ENCODE measurements at places on chromosomes 7 and 10. TPM values are rescaled to one million over a fixed set of nuclear protein-coding genes. Genes with fewer than 3 reads are reported as not detected.
A peak's percentile ranks its signal among the peaks of the same experiment; 100 is the strongest.

DNA sequence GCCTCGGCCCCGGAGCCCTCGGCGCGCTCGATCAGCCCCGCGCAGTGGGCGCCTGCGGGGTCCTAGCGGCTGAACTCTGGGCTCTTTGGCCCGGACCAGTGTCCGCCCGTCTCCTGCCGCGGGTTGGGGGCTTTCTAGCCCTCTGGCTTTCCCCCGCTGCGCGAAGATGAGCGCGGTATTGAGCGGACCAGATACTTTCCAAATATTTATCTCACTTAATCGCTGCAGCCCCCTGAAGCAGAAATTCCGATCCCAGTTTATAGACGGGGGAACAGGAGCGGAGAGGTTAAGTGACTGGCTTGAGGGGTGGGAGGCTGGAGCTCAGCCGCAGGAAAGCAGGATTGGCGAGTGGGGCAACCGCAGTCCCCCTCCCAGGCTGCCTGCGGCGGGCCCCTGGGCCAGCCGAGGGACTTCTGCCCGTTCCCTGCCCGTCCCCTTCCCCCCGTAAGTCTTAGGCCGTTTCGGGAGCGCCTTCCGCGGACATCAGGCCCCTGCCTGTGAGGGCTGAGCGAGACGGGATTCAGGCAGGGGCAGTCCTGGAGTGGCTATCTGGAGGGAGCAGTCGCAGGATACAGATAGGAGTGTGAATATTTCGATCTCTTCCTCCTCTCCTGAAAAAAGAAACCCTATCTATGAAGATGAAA, 565 bp downstream of the STRIP2 start:
- DNase-seq: no peak

DNA sequence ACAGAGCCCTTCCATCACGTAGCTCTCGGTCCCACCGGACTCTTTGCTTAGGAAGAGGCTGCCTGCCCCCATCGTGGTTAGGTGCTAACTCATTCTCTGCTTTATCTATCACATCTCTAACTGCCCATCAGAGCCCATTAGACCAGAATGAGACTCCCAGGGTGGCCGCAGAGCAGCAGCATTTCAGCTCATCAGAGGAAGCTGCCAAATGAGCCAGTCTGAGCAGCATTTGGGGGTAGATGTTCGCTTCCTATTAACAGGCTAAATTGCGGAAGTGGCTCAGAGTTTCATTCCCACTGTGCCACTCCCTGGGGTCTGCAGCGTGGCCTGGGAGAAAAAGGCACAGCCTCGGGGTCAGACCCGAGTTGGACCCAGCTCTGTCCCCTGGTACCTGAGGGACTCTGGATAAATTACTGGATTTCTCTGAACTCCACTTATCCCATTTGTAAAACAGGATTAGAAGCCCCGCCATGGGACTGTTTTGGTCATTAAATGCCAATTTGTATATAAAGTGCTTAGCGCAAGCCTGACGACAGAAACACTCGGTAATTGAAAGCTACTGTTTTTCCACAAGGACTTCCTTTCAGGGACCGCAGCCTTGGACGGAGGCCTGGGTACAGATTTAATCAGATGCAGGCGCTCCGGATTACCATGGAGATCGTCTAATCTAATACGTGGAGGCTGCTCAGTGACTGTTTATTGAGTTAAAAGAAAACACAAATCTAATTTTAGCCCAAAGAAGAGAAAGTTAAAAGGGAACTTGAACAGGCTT, 73.8 kb upstream of the PRLHR start:
- DNase-seq: peak; percentile 31

Gene CYP2W1
- polyA plus RNA-seq: 0.59 TPM

GRCh38 chr7:132422502-132423111, 153.7 kb downstream of the PLXNA4 start:
- DNase-seq: no peak

- no peak for DNase-seq
Observed at GRCh38 chr7:151430391-151431205, 9.3 kb downstream of the CRYGN start.

DNA sequence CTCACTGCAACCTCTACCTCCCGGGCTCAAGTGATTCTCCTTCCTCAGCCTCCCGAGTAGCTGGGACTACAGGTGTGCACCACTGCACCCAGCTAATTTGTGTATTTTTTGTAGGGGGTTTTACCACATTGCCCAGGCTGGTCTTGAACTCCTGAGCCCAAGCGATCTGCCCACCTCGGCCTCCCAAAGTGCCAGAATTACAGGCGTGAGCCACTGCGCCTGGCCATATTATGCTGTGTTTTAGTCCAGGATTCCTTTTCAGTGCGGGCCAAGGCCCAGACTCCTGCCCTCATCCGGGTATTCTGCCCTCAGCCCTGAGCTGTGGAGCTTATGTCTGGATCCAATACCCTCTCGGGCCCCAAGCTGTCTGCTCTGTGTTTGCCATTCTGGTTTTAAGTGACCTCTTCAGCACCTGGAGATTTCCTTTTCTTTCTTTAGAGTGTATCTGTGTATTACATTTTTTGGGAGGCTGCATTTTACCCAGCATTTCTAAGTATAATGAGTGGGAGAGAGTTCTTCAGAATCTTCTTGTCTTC, 114.9 kb downstream of the BUB3 start:
- no peak for DNase-seq

Gene GSDME
- polyA plus RNA-seq: 8.1 TPM

- DNase-seq: peak; percentile 17
Observed at GRCh38 chr10:92181575-92181974, 109.3 kb downstream of the CPEB3 start.

GRCh38 chr7:464454-465401, 54.9 kb downstream of the PDGFA start:
- peak; percentile 61 for DNase-seq

Data from forelimb muscle (tissue), 1 donor.